ENCODE measurements at places on chromosomes 4 and X.
A peak's percentile ranks its signal among the peaks of the same experiment; 100 is the strongest.

DNA sequence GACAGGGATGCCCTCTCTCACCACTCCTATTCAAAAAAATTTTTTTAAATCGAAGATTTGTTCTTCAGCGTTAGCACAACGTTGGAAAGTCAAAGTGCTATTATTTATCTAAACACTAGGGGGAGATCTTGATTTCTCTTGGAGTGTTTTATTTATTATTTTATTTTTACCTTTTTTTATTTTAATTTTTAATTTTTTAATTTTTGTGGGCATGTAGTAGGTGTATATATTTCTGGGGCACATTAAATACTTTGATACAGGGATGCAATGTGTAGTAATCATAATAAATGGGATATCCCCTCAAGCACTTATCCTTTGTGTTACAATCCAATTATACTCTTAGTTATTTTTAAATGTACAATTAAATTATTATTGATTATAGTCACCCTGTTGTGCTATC is 37.4 kb upstream of the SLC10A4 start:
- DNase-seq = no peak

DNA sequence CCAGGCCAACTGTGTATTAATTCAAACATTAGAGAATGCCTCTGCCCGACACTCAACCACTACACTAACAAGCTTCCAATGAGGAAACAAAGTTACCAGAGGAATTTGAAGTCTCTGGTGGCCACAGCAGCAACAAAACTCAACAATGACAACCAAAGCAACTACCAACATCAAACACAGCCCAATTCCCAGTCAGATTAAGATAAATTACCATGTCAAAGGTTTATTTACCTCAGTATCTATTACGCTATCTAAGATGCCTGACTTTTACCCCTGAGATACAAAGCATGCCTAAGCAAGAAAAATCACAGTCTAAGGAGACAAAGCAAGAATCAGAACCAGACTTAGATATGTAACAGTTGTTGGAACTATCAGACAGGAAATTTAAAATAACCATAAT is 230.1 kb upstream of the FTHL17 start:
- no peak for DNase-seq

DNA sequence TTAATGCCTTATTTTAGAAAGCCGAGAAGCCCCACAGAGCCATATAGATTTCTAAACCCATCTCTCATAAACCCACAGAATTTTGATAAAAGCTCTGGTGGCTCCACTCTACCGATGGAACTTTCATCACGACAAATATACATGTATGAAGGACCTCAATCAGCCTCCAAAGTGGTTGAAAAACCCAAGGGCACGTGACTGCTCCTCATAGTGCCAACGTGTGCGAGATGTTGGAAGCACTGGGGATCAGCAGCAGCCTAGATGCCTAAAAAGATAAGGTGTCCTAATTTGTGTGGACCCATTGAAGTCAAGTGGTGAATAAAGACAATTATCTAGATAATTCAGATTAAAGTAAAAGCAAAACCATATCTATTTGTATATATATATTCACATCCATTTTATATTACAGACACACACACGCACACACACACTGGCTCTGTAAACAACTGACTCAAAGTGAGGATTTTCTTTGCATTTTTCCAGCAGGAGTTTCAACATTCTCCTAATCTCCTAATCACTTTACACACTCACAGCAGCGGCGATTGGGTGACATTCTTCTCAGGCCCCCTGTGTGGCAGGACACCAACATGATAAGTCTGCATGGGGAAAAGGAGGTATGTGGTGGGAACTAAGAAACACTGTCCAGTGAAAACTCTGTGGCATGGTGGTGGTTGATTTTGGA is 2.8 kb upstream of the PITX2 start:
- no peak for DNase-seq

DNA sequence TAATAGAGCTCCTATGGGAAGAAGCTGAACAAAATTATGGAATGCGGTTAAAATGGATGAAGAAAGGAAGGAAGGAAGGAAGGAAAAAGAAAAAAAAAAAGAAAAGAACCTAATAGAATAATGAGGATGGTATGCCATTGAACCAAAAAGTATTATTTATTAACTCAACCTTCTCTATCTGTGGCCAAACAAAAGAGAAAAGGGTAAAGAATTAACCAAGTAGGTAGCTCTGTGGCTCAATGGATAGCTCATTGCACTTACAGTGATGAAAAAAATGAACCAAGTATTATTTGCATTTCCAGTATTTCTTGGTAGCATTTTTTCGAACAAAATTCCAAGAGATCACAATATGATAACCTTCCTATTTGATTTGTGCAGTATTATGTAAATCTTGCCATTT is 56.9 kb upstream of the SLC39A8 start:
- DNase-seq = no peak

GRCh38 chr4:74651198-74651597 is 143.1 kb downstream of the BTC start:
- DNase-seq = no peak

GRCh38 chr4:147580396-147580795 is 36.8 kb upstream of the TMEM184C start:
- DNase-seq = no peak

DNA sequence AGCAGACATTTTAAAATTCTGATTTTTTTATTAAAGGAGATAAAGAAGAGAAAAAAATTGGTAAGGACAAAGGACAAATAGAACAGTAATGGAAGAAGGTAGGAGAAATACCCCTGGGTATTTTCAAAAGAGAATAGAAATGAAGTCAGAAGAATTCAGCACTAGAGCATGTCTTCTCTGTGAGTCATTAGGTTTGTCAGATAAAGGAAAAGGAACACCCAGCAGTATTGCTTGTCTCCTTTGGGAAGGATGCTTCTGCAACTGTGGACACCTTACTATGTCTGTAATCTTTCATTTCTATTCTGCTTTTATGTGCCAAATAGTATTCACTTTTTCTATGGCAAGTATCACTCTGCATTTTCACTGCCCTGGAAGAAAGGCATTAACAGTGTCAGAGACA is 24.0 kb upstream of the PCDH7 start:
- DNase-seq = no peak

GRCh38 chr4:109078724-109079123 is 223.7 kb downstream of the COL25A1 start:
- no peak for DNase-seq

GRCh38 chr4:123599920-123600810 is 203.6 kb downstream of the SPRY1 start:
- peak; percentile 90 for DNase-seq

GRCh38 chrX:23012636-23013035 is 12.9 kb downstream of the DDX53 start:
- no peak for DNase-seq

GRCh38 chrX:83469551-83469950 is 38.5 kb upstream of the POU3F4 start:
- no peak for DNase-seq

- no peak for DNase-seq
Observed at GRCh38 chr4:71411981-71412380, 73.2 kb downstream of the SLC4A4 start.

GRCh38 chr4:87068583-87069021 is 133.8 kb downstream of the AFF1 start:
- DNase-seq = peak; percentile 86

DNA sequence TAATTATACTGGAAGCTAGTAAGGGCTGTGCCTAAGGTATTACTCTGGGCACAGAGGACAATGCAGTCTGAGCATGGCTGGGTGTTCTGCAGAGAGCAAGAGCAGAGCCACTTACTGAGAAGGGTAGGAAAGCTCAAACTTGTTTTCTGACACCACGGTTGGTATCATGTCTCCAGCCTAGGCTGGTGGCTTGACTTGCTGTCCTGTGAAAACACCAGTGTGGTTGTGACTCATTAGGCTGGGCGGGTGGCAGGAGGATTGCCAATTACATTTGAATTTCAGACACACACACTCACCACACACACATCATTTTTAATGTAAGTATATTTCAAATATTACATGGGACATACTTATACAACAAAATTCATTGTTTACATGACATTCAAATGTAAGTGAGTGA is 19.7 kb upstream of the MTM1 start:
- DNase-seq = no peak

DNA sequence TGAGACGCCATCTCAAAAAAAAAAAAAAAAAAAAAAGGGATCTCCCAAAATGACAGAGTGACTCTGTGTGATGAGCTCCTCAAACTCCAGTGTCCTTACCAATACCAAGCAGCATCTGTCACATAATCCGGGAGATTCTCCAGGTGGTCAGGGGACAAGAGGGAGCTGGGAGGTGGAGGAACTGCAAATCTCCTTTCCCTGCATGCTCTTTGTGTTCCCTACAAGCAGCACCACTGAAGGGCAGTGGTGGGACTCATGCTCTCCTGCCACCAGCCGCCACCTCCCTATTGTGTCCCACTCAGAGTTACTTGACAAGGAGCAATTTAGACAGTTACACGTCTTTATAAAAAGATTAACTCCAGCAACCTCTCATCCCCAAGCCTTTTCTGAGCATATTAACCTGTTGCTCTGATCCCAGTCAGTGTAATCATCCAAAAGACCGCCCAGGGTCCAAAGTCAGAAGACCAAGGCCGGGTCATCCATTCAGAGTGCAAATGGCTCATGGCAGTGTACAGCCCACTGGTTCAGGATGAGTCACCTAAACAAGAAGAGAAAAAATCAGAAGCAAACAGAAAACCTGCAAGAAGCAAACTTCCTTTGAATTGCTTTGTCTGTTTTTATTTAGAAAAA is 23.6 kb downstream of the MGST2 start:
- no peak for DNase-seq

DNA sequence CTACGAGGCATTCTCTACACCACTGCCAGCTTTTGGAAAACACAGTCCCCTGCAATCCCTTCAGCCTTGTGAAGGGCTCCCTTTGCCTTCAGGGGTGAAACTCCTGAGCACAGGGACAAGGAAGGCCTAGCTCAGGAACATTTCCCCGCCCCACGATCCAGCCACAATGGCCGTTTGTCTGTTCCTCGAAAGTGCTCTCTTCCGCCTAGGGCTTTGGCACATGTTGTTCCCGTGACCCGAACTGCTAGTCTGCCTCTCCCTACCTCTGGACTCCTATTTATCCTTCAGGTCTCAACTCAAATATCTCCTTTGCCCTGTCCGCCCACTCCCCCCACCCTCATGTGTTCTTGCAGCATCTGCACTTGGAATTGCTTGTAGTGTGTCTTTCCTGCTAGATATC is 12.1 kb downstream of the FGD1 start:
- DNase-seq = no peak

- DNase-seq = peak; percentile 68
Observed at GRCh38 chrX:155767051-155767875, 113.9 kb upstream of the VAMP7 start.

- no peak for DNase-seq
Observed at GRCh38 chr4:163815776-163816175, 321.3 kb downstream of the TMA16 start.

DNA sequence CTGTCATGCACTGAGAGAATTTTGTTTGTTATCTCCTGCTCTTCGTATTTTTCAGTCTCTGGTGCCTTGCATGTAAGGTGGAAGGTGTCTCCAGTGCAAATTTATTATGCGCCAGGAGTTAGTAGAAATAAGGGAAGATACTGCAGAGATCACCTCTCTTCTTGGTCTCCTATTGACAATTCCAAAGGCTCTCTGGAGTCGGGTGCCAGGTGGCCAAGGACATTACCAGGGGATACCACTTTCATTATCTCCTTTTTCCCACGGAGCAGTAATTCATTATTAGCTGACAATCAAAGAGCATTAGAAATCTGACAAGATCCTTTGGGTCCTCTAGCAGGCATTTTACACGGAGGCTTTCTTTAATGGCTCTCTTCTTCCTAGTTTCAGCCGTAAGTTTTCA is 26.0 kb downstream of the ADD1 start:
- DNase-seq = no peak

GRCh38 chrX:8851231-8851886 is 50.2 kb upstream of the FAM9A start:
- DNase-seq = no peak

DNA sequence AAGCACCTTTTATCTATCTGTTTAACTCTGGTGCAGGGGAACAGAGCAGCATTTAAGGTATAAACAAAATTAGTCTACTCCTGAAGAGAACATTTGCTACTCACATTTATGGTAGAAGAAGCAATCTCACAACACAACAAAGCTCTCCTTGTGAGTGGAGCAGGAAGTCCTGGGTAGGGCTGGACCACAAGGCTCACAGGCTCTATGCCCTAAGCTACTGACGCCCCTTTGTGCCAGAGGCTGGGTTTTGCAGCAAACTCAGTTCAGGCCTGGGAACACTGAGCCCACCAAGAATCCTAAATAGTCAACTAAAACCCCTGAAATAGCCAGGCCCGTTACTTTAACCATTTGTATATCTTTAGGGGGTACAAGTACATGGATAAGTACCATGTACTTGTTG is 4.7 kb upstream of the ZXDB start:
- DNase-seq = no peak

- no peak for DNase-seq
Observed at GRCh38 chr4:130511776-130512175, 1415.8 kb downstream of the C4orf33 start.

DNA sequence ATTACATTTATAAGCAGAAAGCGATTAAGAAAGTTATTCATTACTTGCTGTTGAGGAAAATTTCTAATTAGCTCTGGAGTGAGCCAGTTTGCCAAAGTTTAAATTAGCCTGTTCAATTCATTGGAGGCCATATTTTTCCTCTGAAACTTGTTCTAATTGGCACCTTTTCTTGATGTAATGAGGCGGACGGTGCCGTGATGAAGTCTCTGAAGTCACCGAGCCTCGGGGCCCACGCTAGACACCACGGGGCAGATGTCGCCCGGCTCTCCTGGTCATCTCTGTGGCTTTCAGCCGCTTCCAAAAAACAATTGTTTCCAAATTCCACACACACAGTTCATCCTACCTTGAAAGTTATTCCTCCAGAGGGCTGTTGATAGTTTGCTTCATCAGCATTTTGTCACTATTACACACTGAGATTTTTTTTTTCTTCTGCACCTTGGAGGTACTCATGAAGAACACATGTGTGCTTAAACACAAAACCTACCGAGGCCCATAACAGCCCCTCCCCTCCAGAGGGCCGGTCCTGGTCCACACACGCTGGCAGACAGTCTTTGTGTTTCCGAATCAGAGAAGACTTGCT is 3.9 kb upstream of the CTAG2 start:
- DNase-seq = no peak

- DNase-seq = no peak
Observed at GRCh38 chr4:127355743-127356142, 277.0 kb upstream of the INTU start.

DNA sequence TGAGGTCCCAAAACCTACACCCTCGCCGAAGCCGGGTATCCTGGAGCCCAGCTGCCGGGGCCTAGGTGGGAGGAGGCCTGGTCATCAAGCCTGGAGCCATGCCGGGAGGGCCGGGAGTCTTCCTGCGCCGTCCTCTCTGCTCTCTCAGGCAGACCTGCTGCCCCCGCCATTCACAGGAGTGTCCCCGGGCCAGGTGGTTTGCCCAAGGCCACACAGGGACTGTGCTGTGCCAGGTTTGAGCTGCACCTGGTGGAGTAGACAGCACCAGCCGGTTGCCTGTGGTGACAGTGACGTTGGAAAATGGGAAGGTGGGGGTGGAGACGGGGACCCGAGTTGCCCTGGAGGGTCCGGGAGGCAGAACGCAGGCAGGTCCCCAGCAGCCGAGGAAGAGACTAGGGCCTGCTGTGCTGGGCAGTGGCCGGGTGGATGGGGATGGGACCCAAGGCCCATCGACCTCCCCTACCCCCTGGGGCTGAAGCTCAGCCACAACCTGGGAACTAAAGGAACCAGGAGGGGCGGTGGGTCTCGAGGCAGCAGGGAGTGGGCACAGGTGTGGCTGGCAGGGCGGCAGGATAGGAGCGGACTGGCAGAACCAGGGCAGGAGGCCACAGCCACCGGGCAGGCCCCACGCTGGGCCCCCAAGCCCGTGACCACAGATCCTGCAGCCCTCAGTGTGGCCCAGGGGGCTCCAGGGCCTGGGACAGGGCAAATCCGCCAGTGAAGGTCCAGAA is 9.5 kb downstream of the DOK7 start:
- DNase-seq = no peak

- no peak for DNase-seq
Observed at GRCh38 chrX:71487814-71488213, 45.1 kb upstream of the OGT start.
